CD4-positive, alpha-beta memory T cell (primary cell): ENCODE measurements at places on chromosomes 13 and 19.
A peak's percentile ranks its signal among the peaks of the same experiment; 100 is the strongest.

- peak; percentile 77 for DNase-seq
These were observed 12.8 kb downstream of the MOB3A start for GRCh38 chr19:2083174-2083854.

- no peak for DNase-seq
These were observed 261.3 kb downstream of the DACH1 start for GRCh38 chr13:71605744-71606143.

DNA sequence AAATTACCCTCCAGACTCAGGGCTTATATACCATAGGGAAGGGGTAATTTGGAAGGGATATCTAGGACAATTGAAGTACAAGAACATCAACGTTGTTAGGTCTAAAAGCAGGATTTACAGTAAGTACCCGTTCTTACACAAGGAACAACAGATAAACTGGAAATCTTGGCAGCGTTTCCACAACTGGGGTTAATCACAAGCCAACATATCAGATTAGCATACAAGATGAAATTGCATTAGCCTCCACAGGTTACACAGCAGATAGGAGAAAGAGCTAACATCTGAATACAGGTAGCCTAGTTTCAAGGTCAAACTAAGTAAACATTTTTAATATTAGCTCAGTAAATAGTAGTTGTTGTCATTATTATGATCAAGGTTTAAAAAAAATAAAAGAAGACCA, 1214.0 kb upstream of the PCDH20 start:
- no peak for DNase-seq

DNA sequence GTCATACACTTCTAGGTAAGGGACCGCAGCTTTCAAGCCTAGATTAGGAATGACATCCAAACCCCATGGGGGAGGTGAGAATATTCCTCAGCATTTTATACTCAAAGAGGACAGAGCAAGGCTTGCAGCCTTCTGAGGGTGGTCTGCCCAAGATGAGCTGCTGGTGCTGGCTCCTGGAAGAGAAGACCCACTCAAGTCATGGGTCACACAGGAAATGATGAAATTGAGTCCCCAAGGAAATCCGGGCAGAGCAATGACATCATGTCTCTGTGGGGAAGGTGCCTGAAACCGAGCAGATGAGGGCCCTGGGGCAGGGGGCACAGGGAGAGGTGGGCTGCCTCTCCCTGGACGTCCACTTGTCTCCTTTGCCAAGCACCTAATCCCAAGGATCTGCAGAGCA, 468.7 kb downstream of the TSHZ3 start:
- no peak for DNase-seq

DNA sequence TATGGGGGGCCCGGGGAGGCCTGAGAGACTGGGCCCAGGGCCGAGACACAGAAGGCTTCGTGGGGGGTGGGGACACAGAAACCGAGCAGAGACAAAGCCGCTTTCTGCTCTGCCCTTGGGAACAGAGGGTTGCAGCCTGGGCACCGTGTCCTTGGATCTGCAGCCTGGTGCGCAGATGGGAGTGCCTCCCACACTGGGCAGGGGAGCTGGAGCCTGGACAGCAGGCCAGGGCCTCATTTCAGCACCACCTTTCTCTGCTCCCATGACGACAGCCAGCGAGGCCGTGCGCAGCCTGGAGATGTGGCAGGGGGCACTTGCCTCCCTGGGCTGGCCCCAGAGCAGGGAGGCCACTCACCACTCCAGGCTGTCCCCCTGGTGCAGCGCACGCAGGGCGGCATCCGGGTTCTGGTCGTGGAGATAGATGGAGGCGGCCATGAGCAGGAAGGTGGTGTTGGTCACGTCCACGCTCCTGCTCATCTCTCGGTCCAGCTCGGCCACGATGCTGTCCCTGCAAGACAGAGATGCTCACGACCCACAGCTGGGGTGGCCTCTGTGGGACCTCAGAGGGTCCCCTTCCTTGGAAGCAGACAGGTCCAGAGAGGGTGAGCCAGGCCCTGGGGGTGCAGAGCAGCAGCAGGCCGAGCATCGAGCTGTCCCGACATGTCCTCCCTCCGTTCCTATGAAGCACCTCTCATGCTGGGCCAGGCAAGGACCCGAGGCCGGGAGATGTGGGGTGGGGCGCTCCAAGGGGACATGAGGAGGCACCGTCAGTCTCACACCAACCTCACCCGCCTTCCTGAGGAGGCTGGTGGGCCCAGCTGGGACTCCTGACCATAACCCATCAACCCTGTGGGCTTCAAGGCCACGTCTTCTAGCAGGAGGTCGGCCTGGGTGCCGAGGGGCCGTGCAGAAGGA, 10.9 kb upstream of the CERS1 start:
- DNase-seq, result no peak

- no peak for DNase-seq
These were observed at the start of gene HTR2A for GRCh38 chr13:46896341-46897137. TSS of gene HTR2A (minus strand) at chr13:46897053. CDS start at chr13:46895906, 1,147 bp downstream.
